ENCODE measurements at places on chromosomes 2 and 18. TPM values are rescaled to one million over a fixed set of nuclear protein-coding genes. Genes with fewer than 3 reads are reported as not detected.

The LINC00305 gene
- not detected for polyA plus RNA-seq

The UGT1A5 gene
- polyA plus RNA-seq: not detected

The RAB27B gene
- not detected for polyA plus RNA-seq

The REG3A gene
- polyA plus RNA-seq: not detected

The CRACDL gene
- 3.1 TPM for polyA plus RNA-seq

The NXPH2 gene
- polyA plus RNA-seq: not detected

The GPR35 gene
- polyA plus RNA-seq: 1.4 TPM

The LIMS3 gene
- 3.6 TPM for polyA plus RNA-seq

The UGT1A3 gene
- not detected for polyA plus RNA-seq

The VWA3B gene
- polyA plus RNA-seq: 0.06 TPM

The FN1 gene
- 72.7 TPM for polyA plus RNA-seq

The ZSWIM2 gene
- not detected for polyA plus RNA-seq

The ZNF385B gene
- 0.59 TPM for polyA plus RNA-seq

The TUBA3D gene
- 92.5 TPM for polyA plus RNA-seq
